ENCODE measurements at places on chromosomes 4 and X.

- no peak for DNase-seq
These were observed 71.4 kb downstream of the RGS12 start for GRCh38 chr4:3364199-3364598.

- DNase-seq, result no peak
These were observed 341.7 kb downstream of the PPP3CA start for GRCh38 chr4:101005659-101006058.

DNA sequence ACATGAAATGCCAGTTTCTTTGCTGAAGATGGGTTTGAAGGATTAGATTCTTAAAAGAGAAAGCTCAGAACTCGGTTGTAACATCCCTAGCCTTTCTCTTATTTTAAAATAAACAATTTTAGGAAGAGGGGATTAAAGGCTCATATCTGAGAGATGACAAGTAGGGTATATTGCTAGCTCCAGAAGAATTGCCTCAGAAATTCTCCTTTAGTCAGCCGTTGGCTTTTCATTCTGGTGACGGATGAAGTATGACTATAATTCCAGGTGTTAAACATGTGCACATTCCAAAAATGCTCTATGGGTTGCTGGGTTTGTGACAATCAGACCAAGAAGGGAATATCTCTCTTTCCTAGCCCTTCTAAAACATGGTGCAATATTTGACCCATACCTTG is 17.8 kb downstream of the DKK2 start:
- no peak for DNase-seq

DNA sequence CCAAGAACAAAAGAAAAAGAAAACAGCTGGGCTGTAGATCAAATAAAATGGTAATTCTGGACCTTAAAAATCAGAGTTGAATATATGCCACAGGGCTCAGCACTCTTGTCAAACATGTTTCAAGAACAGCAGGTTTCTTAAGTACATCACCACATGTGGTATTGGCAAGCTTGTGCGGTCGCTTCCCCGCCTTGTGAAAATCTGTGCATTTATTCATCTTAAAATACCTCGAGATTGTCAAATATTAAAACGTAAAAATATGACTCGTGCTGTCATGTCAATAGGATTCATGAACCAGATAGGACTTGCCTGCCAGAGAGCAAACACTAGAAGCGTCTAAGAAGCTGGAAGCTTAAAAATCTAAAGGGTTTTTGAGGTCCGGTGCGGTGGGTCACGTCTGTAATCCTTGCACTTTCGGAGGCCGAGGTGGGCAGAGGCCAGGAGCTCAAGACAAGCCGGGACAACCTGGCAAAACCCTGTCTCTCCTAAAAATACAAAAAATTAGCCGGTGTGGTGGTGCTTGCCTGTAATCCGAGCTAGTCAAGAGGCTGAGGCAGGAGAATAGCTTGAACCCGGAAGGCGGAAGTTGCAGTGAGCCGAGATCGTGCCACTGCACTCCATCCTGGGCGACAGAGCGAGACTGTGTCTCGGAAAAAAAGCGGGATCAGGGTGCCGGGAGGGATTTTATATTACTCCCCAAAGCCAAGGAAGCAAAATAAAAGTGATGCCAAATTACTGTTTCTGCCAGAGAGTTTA is 40.2 kb upstream of the TMEM154 start:
- DNase-seq, result no peak

GRCh38 chr4:152536545-152537182 is 772 bp upstream of the FBXW7 start:
- DNase-seq, result no peak

DNA sequence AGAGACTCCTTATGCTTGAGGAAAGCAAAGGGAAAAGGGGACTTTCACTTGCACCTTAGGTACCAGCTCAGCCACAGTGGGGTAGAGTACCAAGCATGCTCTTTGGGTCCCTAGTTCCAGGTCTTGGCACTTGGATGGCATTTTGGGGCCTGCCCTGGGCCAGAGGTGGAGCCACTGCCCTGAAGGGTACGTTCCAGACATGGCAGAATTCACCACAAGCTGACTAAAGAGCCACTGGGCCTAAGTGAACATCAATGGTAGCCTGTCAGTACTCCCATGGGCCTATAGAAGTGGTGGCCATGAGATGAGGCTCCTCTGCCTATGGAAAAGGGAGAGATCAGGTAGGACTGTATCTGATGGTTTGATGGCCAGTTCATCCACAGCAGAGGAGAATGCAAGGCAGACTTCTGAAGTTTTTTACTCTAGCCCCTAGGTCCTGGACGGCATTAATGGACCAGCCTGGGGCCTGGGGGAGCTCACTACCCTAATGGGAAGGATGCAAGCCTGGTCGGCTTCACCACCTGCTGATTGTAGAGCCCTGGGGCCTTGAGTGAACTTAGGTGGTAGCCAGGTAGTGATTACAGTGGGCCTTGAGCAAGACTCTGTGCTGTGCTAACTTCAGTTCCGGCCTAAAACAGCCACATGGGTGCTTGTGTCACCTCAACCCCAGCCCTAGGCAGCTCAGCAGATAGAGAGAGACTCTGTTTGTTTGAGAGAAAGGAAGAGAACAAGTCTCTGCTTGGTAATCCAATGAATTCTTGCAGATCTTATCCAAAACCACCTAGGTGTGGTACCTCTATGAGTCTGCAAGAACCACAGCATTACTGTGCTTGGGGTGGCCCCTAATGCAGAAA is 19.8 kb upstream of the HSFX4 start:
- no peak for DNase-seq

DNA sequence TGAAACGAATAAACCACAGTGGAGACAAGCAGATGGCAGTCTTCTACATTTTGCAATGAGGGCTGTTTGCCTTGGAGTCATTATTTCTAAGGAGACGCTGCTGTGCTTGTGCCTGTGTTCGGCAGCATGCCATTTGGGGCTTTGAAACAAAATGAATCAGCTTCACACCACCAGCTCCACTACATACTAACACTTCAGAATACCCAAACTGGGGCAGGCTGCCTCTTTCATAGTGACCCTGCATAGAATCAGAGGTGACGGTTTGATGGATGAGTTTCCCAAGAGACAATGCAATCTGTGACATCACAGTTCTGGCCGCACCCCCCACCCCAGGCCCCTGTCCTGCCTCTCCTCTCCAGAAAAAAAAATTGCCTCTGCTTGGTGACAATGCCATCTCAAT is 57.1 kb upstream of the MID1 start:
- no peak for DNase-seq

DNA sequence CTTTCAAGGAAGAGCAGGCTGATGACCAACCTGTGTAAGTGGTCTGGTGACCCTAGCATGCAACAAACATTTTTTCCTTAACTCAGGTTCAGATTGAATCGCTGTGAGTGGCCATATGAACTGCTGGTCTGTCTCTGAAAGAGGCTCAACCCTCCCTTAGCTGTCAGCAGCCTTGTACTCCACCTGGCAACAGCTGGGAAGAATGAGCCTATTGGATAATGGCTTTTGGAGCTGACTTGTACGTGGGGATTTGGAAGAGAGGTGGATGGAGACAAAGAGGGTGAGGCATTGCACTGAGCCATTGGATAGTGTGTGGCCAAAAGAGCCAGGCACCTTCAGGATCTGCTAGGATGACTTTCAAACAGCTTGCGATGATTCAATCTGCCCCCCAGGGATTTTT is 35.7 kb upstream of the BMP15 start:
- no peak for DNase-seq

- DNase-seq, result no peak
These were observed 270.0 kb upstream of the GNPDA2 start for GRCh38 chr4:44996276-44996845.
